Metanephros (tissue), 2 donors: ENCODE measurements at places on chromosomes 7 and 10. TPM values are rescaled to one million over a fixed set of nuclear protein-coding genes. Genes with fewer than 3 reads are reported as not detected.

Gene PALD1
- total RNA-seq, result 18.1 TPM

Gene FLNC
- 190 TPM for total RNA-seq

Gene COMTD1
- total RNA-seq, result 16.8 TPM

Gene SUMF2
- total RNA-seq, result 111 TPM

Gene NUTM2B
- total RNA-seq, result 0.23 TPM

Gene SLC29A4
- 11.3 TPM for total RNA-seq

Gene GALNT17
- 10.8 TPM for total RNA-seq

Gene CTAGE4
- 5.3 TPM for total RNA-seq

Gene HTR5A
- not detected for total RNA-seq

Gene CFAP46
- total RNA-seq, result 4.6 TPM

Gene SEC61G
- total RNA-seq, result 78.5 TPM

Gene PEX1
- 26.6 TPM for total RNA-seq

Gene NXPH1
- total RNA-seq, result 0.23 TPM

Gene INHBA
- 11.3 TPM for total RNA-seq

Gene RBM20
- 5.4 TPM for total RNA-seq

Gene ITGB1
- total RNA-seq, result 511 TPM

Gene RAMP3
- 25.7 TPM for total RNA-seq

Gene OR2A5
- total RNA-seq, result not detected

Gene CHN2
- total RNA-seq, result 13.4 TPM

Gene TUBGCP2
- 62.3 TPM for total RNA-seq

Gene NKX2-3
- total RNA-seq, result not detected

Gene AKR1B15
- not detected for total RNA-seq

Gene SPDYE16
- 0.53 TPM for total RNA-seq

Gene KIF11
- 12.0 TPM for total RNA-seq

Gene ENO4
- 2.7 TPM for total RNA-seq

Gene ACSM6
- 0.12 TPM for total RNA-seq

Gene CDHR3
- 10.7 TPM for total RNA-seq

Gene NKX1-2
- total RNA-seq, result not detected

Gene CUX1
- total RNA-seq, result 85.3 TPM

Gene CCDC136
- total RNA-seq, result 13.8 TPM

Gene P4HA1
- total RNA-seq, result 52.2 TPM

Gene HECW1
- total RNA-seq, result 9.2 TPM

Gene RNF32
- total RNA-seq, result 1.1 TPM

Gene CABCOCO1
- total RNA-seq, result 1.4 TPM

Gene ZNF727
- 0.35 TPM for total RNA-seq

Gene COL13A1
- 13.0 TPM for total RNA-seq

Gene LRRN3
- total RNA-seq, result 3.7 TPM

Gene PNLIPRP2
- not detected for total RNA-seq

Gene ABHD11
- 38.5 TPM for total RNA-seq

Gene COL17A1
- 1.2 TPM for total RNA-seq

Gene BRAT1
- total RNA-seq, result 48.0 TPM

Gene ZNF487
- 11.3 TPM for total RNA-seq

Gene HYCC1
- total RNA-seq, result 21.7 TPM

Gene CCDC146
- total RNA-seq, result 11.1 TPM

Gene FBXW4
- 71.4 TPM for total RNA-seq
